GM10248 (cell line): ENCODE measurements at places on chromosomes 7 and 10.

DNA sequence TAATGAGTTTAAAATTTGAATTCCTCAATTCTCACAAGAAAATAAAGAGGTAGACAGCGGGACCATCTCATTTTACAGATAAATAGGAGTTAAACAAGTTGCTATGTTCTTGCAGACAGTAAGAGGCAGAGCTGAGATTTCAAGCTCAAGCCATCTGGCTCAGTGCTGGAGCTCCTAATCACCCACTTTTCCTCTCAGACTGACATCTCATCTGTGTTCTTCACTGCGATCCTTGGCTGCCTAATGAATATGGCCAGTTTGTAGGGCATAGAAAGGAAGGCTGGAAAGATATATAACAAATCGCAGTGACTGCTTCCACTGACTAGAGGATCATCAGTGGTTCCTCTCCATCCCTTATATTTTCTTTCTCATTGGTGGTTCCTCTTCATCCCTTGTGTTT, 151.2 kb downstream of the MPP7 start:
- no peak for DNase-seq

DNA sequence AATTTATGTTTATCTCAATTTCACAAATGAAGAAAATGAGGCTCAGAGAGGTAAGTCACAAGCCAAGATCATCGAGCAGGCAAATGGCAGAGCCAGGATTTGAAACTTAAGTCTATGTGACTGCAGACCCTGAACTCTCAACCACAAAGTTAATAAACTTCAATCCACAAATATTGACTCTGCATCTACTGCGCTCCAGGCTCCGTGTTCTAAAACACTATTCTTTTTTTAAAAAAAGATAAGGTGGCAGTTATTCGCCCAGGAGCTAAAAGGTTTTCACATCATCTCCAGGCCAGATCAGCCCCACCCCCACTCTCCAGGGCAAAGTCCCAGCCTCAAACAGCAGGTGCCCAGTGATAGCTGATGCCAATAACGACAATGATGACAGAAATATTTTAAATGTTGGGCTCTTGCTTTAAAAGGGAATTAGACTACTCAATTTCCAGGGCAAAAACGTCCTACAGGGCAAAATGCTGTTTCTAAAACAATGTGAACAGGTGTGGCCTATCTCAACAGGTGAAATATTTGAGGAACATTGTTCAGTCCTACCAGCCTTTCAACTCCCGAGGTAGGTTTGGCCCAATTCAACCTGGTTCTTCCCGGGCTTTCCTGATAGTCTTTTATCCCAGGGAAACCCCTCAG, 85.2 kb downstream of the SORBS1 start:
- DNase-seq: no peak

DNA sequence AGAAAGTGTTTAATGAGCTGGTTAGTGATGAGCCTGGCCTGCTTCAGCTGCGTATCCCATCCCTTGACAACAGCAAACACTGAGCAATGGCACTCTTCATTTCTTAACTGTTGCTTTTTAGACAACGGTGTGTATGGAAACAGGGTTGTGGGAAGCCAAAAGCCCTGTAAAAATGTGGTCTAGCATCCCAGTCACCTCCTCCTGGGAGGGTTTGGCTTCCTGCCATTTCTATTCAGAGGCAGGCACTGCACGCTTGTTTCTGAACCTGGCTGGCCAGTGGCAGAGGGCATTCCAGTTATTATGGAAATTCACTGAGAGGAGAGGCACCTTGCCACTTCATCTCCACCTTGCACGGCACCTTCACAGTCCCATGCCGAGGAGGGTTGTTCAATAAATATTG, 123.0 kb upstream of the ADARB2 start:
- no peak for DNase-seq

GRCh38 chr7:77537778-77538280, 734 bp downstream of the PTPN12 start:
- DNase-seq: peak; percentile 61

DNA sequence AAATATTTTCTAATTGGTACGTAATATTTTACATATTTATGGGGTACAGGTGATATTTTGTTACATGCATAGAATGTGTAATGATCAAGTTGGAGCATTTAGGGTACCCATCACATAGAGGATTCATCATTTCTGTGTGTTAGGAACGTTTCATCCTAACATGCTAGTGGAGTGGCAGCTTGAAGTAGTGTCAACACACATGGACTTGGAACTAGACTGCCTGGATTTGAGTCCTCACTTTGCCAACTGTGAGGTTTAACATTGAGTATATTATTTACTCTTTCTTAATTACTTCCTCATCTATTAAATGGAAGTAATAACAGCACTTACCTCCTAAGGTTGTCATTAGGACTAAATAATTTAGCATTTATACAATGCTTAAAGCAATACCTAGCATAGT, 241.9 kb downstream of the PLXDC2 start:
- DNase-seq: no peak
